ENCODE measurements at places on chromosomes 13 and 19.
A peak's percentile ranks its signal among the peaks of the same experiment; 100 is the strongest.

GRCh38 chr19:14954071-14954655, 12.9 kb downstream of the OR7C2 start:
- peak; percentile 31 for DNase-seq

- DNase-seq, result no peak
Measured at GRCh38 chr19:17680230-17680722, 7.9 kb downstream of the UNC13A start.

GRCh38 chr13:94761407-94761806, 49.1 kb upstream of the SOX21 start:
- DNase-seq, result peak; percentile 64

- DNase-seq, result no peak
Measured at GRCh38 chr19:53824134-53824611, at the start of gene NLRP12. Gene NLRP12 (minus strand): TSS chr19:53824314. CDS start chr19:53824174, 140 bp downstream.

DNA sequence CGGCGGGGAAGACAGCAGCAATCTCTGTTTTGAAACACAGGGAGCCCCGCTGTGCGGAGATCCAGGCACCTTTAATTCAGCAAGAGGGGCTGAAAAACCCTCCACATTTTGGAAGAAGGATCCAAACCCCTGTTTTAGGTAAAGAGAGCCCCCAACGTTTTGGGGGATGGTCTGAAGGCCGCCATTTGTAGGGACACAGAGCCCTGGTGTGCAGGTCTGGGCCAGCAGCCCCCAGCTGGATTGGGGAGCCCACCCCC, 3.5 kb upstream of the HOOK2 start:
- no peak for DNase-seq

DNA sequence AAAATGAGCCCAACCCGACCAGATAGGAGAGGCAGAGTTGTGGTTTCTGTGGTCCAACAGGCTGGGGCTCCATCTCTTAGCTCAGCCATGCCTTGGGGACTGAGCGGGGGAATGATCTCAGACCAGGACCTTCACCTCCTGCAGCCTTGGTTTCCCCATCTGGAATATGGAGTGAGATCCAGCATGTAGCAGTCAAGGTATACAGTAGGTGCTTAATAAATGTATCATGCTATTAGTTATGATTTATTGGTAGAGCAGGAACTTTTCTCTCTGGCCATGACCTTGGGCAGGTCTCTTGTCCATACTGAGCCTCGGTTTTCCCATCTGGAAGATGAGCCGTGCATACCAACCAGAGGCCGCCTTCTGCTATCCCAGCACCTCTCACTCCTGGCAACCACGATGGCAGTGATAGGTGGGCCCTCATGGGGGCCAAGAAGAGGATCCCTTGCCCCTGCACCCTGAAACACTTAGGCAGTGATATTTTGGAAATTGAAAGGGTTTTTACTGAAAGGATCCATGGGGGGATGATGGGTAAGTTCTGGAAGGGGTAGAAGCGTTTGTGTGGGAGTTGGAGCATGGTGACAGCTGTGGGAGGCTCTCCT, 9.1 kb downstream of the TM6SF2 start:
- DNase-seq, result no peak

- DNase-seq, result no peak
Measured at GRCh38 chr13:25881136-25881926, 170.5 kb downstream of the SHISA2 start.

DNA sequence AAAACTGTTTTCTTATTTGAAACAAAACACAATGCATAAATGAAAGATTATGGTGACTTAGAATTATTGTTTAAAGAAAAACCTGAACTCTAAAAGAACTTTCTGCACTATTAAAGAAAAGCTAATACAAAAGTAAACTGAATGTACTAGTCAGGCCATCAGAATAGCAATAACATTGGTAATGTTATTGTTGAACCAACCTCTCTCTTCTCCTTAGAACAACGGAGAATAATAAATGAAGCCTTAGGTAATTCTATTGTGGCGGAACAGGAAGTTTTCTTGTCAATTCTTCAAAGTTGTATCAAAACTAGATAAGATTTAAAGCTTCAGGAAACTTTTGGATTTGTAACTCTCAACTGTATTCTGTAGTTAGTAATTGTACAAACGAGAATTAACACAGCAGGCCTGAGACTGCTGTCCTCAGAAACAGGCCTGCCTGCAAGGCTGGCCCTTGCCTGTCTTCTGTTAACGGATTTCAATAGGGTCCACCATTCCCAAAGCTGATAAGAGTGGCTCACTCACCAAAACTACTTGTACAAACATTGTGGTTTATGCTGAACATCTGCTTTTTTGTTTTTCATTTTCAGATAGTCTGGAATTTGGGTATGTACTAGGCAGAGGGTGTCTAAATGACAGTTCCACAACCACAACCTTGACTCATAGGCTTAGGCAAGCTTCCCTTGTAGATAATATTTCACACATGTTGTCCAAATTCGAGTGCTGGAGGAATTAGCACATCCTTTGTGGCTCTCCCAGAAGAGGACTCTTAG, 825.8 kb downstream of the GPC5 start:
- no peak for DNase-seq

DNA sequence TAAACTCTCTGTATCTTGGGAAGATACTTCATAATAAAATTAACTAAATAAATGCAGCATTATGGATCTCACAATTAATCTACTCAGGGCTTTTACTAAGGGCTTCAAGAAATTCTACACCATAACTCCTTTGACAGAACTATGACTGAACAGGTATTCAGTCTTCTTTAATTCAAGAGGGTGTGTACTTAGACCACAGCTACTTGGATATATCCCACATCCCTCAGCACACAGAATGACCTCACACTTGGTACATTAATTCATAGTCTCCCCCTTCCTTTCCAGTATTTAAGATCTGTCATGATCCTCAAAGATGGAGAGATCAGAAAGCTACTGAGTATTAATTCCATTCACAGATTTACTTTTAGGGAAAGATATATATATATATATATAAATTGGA, 11.6 kb downstream of the DIAPH3 start:
- no peak for DNase-seq

DNA sequence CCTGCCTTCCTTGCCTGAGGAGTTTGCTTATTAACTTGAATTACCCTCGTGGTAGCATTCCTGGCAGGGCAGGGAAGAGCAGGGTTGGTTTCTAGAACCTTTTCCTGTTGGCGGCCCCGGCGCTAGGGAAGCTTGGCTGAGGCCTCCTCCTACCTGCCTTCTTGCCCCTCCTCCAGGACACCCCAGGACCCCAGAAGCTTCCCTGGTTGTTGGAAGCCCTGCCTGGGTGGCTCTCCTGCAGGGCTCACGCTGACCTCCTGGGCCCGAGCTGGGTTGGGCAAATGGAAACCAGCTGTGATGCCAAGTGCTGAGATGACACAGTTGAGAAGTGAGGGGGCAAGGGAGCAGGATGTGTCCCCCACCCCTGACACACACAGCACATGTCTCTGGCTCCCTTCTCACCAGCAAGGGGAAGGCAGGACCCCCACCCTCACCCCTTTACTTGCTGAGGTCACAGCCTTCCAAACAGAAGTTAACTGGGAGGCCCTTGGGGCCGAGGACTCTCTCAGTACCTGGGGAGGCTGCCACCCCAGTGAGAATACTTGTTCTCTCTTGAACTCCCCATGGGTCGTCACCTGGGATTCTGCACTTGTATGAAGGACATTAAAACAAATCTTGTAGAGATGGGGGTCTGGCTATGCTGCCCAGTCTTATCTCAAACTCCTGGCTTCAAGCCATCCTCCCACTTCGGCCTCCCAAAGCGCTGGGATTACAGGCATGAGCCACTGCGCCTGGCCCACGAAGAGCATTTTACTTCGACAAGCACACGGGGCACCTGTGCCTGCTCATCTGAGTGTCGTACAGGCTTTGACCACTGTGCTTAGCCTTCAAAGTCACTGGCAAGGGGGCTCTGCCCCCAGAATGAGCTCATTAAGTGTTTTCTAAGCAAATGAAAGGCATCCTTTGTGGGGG, 10.5 kb downstream of the CEBPA start:
- DNase-seq, result no peak

DNA sequence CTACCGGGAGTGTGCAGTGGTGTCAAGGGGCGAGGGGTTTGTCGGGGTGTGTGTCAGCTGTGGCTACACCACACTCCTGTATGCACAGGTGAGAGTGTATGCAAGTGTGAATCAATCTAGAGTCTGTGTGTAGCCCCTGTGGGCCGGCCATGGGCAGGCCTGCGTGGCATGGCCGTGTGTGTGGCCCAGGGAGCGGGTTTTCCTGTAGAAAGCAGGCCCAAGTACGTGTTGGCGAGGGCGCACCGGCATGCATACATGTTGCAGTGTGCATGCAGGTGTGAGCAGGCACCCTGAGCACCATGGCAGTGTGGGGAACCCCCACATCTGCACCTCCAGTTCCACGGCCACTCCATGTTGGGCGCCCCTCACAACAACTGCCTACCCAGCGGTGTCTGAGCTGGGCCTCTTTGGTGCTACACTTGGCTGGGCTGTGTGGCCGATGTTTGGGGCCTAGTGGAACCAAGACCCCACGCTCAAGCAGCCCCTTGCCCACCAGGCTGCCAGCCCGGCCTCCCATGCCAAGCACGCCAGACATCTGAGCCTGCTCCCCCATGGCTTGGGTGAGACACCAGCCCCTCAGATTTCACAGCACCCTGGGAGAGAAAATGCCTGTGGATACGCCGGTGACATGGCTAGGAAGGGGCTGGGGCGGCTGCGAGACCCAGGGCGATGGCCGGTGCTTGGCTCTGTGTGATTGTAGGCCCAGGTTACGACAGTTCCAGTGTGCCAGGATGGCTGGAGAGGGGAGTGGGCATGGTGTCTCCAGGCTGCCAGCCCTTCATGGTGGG, 2.1 kb downstream of the NFIX start:
- DNase-seq, result no peak

- no peak for DNase-seq
Measured at GRCh38 chr13:26604784-26605545, 47.5 kb downstream of the WASF3 start.

GRCh38 chr13:52785739-52786138, 46.1 kb upstream of the CNMD start:
- DNase-seq, result no peak

DNA sequence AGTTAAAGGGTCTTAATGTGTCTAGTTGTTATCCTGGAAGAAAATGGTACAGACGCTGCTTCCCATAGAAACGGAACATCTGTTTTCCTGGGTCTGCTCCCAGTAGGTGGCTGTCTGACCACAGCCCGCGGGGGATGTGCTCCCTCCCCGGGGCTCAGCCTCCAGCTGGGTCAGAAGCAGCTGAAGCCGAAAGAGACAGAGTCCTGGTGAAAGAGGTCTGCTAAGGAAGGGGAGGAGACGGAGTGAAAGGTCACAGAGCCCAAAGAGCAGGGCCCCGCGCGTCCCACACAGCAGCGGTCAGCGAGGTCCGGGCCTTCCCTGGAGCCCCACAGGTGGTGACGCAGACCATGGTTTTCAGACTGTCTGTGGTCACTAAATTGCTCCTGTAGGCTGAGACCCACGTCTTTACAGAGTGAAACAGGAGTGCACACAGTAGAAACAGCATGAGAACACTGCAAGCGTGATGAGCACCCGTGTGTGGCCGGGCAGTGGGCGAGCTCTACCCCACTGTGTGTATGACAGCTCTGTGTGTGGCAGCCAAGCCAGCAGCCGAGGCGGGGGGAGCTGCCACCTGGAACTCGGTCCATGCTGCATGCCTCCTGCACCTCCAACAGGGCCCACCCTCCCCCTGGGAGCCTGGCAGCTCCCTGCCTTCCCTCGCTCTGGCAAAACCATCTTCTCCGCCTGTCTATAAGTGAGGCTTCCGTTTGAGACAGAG, 52.0 kb upstream of the C13orf46 start:
- no peak for DNase-seq

DNA sequence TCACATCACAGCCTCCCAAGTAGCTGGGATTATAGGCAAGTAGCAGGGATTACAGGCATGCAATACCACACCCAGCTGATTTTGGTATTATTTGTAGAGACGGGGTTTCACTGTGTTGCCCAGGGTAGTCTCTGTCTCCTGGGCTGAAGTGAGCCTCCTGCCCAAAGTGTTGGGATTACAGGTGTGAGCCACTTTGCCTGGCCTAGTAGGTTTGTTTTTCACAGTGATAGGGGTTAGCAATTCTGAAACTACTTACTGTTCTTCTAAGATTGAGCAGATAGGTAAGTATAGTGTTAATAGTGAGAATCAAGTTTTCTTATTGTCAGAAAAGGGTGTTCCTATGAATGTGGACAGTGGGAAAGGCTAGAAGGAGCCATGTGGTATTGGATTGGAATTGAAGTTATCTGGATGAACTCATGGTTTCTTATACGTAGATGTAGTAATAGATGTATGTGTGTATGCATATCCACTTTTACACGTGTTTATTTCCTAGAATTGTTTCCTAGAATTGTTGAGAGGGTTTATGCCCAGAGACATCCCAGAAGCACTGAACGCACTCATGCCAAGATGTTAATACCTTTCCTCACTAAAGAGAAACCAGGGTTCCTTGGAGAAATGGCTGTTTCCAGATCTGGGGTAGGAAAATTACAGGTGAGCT, 49.1 kb downstream of the SAE1 start:
- DNase-seq, result no peak

- peak; percentile 60 for DNase-seq
Measured at GRCh38 chr19:39196860-39197562, at the start of gene NCCRP1. Gene NCCRP1 (plus strand): TSS chr19:39196964. CDS start chr19:39196983, 19 bp downstream.

DNA sequence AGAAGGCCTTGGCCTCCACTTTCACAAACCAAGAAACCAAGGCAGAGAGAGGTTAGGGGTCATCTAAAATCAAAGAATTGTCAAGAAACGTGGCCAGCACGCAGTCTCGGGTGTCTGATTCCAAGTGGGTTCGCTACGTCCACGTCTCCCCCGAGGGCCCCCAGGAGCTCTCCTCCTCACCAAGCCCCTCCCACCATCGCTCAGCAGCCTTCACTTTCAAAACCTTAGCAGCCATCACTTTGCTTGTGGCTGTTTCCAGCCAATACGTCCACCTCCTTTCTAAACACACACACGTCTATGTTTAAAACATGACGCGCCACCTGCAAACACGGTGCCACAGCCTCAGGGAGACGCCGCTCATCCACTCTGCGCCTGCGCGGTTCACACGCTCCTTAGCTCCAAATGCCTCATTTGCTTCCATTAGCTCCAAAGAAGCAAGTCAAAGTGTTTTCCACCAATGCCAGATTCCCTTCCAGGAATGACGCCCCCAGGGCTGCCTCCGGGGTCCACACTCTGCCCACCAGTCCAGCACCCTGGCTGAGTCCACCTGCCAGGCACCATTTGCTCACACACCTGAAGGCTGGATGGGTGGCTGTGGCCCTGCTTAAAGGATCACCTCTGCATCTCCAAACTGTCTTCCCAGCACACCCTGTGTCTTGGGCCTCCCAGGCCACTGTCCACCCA, 5.5 kb downstream of the RASA3 start:
- DNase-seq, result no peak

- no peak for DNase-seq
Measured at GRCh38 chr13:29758531-29759114, 91.8 kb downstream of the UBL3 start.

DNA sequence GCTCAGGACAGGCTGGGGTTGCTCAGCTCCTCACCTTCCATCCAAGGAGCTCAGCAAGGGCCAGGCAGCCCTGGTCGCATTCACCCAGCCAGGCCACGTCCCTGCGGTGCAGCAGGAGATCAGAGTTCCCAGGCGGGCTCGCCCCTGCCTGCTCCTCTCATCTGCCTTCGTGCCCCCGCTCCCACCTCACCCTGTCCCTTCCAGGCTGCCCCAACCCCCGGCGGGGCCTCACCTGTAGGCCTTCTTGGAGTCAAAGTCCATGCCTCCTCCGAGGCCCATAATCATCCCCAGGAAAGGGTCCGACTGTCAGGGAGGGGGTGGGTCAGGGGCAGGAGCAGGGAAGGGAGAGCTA, 1.3 kb upstream of the RINL start:
- no peak for DNase-seq

- peak; percentile 89 for DNase-seq
Measured at GRCh38 chr19:47447470-47448359, 24.0 kb downstream of the SLC8A2 start.
